Epithelial cell of proximal tubule (primary cell): ENCODE measurements at places on chromosomes 4 and X.

- DNase-seq = no peak
Measured at GRCh38 chrX:104112326-104112951, at the start of gene ZCCHC18. Gene ZCCHC18, plus strand, starts transcription at chrX:104112523. Its CDS starts 1,589 bp downstream, at chrX:104114112.

- no peak for DNase-seq
Measured at GRCh38 chrX:63738696-63739095, 46.3 kb downstream of the ARHGEF9 start.

DNA sequence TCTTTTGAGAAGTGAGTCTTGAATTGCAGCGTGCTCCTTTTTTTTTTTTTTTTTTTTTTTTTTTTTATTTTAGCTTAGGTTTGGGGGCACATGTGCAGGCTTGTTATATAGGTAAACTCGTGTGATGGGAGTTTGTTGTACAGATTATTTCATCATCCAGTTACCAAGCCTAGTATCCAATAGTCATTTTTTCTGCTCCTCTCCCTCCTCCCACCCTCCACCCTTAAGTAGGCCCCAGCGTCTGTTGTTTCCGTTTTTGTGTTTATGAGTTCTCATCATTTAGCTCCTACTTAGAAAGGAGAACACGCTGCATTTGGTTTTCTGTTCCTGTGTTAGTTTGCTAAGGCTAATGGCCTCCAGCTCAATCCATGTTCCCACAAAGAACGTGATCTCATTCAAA, 81.3 kb upstream of the TSPAN5 start:
- no peak for DNase-seq

DNA sequence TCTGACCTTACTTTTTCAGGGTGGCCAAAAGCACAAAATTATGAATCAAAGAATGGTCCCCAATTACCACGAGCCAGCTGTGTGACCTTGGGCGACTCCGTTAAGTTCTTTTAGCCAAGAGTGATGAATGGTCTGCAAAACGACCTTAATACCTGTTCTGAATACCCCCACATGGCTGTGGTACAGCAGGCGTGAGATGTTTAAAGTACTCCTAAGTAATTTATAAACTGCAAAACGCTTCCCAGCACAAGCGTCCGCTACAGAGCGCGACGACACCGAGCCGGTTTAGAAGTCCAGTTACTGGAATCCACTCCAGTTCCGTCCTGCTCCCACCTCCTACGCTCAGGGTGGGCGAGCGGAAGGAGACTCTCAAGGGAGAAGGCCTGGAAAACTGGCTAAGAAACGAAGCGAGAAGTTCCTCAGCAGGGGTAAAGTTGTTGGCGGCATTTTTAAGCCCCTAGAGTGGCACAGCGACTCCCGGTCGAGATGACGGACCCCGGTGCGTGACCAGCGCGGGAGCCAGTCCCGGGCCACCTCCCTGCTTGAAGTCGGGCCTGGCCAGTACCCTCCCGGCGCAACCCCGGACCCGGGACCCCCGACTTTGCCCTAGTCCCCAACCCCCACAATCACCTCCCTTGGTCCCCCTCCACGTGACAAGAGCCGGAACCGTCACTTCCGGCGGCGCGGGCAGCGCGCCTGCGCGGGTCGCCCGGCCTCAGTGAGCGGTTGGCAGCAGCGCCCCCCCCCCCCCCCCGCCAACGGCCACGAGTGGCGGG, 659 bp upstream of the BMP2K start:
- DNase-seq = no peak
